AG04449 (cell line): ENCODE measurements at places on chromosomes 1 and 21.

DNA sequence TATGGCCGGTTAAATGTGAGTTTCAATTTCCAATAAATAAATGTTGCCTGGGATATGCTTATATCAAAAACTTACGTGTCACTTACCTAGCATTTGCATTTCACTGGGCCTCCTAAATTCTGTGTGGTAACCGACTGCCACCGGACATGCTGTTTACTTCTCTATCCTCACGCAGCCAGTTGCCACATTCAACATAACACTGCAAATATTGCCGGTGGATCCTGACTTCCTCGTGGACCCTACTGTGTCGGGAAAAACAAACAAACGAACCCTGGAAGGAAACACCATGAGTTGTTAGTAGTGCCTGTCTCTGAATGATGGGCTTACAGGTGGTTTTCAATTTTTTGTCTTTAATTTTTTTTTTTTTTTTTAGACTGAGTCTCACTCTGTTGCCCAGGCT, 54.1 kb downstream of the RIPK4 start:
- DNase-seq, result no peak

GRCh38 chr1:235933017-235933765, 66.5 kb upstream of the LYST start:
- DNase-seq, result no peak

- no peak for DNase-seq
Observed at GRCh38 chr1:20654104-20654690, 7.0 kb downstream of the DDOST start.

- no peak for DNase-seq
Observed at GRCh38 chr1:220694866-220695382, 4.8 kb downstream of the C1orf115 start.

DNA sequence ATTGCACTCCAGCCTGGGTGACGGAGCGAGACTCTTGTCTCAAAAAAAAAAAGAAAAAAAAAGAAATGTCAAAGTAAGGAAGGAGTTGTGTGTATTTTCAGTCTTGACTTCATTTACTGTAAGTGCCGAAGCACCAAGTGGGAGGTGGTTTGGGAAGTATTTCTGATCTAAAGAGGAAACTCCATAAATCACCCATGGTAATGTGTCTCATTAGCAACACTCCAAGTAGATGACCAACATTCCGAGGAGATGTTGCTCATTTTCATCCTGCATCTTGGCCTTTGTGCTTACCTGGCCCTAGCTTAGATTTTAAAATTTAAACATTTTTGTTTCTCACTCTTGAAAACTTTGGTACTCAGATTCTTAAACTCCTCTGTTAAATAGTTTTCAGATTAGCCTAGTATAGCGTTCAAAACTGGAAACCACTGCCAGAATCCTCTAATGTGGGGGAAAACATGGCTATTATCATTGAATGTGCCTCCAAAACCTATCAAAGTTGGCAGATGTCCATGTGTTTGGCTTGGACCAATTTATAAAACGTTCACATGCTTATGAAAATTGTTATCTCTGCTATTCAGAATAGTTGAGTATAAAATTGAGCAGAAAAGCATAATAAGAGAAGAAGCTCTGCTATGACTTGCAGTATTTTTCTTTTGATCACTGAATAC, 110.4 kb downstream of the NFIA start:
- DNase-seq, result no peak

- DNase-seq, result no peak
Observed at GRCh38 chr1:54577612-54578011, 29.6 kb downstream of the ACOT11 start.

- DNase-seq, result no peak
Observed at GRCh38 chr1:202122639-202123335, at the start of gene GPR37L1. Gene GPR37L1 (plus strand): TSS chr1:202122917. CDS start chr1:202122964, 47 bp downstream.

DNA sequence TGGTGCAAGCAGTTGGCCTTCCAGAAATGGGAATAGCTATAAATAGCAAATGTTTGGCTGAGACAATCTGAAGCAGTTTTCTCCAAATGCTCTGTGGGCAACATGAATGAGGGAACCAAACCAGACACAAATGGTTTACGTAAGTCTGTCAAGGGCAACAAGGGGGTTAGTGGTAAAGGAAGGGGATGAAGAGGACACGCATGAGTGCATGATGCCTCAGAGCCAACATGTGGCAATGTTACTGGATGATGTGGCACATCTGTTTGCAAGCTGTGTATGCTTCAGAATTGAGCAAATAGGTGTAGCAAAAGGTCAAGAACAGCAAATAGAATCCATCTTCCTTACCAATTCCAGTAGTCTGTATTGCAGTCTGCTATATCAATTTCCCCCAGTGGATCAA, 76.3 kb upstream of the LMO4 start:
- DNase-seq, result peak; percentile 40

- DNase-seq, result no peak
Observed at GRCh38 chr1:16968372-16968771, 12.0 kb downstream of the MFAP2 start.

GRCh38 chr1:118918940-118919259, 69.2 kb downstream of the TBX15 start:
- DNase-seq, result no peak

DNA sequence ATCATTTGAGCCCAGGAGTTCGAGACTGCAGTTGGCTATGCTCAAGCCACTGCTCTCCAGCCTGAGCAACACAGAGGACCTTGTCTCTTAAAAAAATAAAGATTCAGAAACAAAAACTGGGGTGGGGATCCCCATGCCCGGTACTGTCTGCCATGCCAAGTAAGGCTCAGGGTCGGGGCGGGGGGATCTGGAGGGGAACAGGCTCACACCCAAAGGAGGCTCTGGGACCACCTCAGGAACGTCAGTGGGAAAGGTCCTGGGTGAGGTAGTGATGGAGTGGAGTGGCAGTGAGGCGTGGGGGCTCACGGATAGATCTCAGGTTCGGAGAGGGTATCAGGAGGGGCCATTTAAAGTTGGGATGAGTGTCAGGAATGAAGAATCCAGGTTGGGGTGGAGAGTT, 765 bp upstream of the S100A4 start:
- no peak for DNase-seq

- no peak for DNase-seq
Observed at GRCh38 chr1:47208374-47208850, 18.6 kb upstream of the PDZK1IP1 start.

- no peak for DNase-seq
Observed at GRCh38 chr1:228090613-228091081, 8.1 kb downstream of the ARF1 start.

GRCh38 chr1:37692834-37693175, 489 bp downstream of the CDCA8 start:
- no peak for DNase-seq

GRCh38 chr1:116377541-116378529, 4.8 kb downstream of the ATP1A1 start:
- DNase-seq, result peak; percentile 93

DNA sequence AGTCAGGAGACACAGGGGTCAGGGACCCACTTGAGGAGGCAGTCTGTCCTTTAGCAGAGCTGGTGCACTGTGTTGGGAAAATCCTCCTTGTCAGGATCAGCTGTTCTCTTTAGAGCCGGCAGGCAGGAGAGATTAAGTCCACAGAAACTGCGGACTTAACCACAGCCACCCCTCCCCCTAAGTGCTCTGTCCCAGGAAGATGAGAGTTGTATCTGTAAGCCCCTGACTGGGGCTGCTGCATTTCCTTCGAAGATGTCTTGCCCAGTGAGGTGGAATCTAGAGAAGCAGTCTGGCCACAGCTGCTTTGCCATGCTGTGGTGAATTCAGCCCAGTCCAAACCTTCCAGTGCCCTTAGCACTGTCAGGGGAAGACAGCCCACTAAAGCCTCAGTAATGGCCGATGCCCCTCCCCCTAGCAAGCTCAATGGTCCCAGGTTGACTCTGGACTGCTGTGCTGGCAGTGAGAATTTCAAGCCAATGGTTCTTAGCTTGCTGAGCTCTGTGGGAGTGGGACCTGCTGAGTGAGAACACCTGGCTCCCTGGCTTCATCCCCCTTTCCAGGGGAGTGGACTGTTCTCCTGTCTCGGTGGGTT, 172.8 kb downstream of the ST6GALNAC3 start:
- no peak for DNase-seq

GRCh38 chr1:223803211-223803610, 42.5 kb downstream of the TP53BP2 start:
- no peak for DNase-seq

- DNase-seq, result no peak
Observed at GRCh38 chr1:180482425-180483275, 19.7 kb downstream of the ACBD6 start.

DNA sequence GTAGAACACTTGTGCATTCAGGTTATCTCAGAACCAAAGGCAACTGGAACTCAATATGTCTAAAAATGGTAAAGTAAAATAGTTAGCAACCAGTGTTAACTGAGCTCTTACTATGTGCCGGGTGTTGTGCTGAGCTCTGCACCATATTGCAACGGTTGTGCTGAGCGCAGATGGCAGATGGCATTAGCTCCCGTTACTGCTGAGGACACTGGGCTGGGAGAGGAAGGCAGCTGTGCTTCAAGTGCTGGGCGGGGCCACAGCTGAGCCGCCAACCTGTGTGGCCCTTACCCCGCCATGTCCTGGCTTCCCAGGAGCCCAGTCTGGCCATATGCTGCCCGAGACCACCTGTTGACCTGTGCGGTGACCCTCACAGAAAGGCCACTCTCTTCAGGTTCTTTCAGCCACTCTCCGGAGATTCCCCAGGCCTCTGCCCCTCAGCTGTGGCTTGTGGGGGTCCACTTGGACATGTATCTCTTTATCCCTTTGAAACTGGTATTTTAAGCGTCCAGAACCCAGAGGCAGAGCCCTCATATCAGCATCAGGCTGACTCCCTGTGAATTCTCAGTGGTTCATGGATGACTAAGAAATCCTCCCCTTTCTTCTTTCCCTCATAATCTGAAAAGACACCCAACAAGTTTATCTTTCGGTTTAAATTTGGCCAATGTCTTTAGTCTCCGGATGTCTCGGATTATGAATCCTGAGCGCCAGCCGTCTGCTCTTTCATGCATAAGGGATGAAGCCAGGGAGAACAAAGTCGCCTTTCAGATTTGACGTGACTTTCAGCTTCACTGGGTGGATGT, 26.4 kb downstream of the LDLRAP1 start:
- no peak for DNase-seq

DNA sequence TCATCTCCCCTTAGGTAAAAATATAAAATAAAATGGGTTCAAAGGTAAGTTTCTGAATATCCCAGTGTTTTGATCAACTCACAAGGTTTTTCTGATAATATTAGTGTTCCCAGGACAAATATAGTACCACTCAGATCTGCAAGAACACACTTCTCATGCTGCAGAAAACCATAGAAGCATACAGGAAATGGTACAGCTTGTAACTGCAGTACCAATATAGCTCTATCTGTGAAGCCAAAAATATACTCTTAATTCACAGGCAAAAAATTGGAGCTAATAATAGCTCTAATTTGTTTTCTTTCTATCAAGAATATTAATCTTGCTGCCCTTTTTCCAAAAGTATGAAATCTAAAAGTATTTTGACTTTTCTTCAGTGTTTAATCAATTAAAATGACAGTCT, 13.2 kb downstream of the VPS45 start:
- no peak for DNase-seq

DNA sequence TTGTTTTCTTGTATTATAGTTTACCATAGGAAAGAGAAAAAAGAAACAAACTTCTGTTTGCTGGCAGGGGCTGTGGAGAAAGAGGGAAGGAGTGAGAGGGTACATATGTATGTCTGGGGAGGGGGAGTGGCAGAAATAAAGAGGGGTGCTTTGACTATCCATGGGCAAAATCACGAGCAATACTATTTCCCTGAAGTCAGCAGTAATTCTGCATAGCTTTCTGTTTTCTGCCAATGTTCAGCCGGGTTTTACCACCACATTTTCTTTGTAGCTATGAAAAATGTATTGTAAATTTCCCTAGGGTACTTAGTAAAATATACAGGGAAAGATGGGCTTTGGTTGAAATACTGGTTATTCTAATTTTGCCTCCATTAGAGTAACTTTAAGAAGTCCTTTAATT, 45.2 kb upstream of the PGD start:
- DNase-seq, result no peak

DNA sequence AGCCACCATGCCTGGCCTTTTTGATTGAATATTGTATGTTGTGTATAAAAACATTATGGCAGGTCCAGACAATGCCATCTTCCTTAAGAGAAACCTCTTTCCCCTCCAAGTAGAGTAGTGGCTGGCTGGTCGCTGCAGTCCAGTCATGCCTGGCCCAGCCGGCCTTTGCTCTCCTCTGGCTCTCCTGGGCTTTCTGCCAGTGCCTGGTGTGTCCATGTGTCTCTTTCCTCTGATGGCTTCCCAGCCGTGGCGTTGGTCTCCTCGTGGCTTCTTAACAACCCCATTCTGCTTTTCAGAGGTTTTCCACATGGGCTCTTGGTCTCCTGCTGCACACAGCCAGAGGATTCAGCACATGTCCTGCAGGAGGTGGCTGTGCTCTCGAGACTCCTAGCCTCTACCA, 58.7 kb downstream of the DIP2A start:
- no peak for DNase-seq

- DNase-seq, result no peak
Observed at GRCh38 chr1:197469620-197470210, 201.7 kb downstream of the CRB1 start.

- no peak for DNase-seq
Observed at GRCh38 chr1:119314001-119314796, 54.4 kb upstream of the HAO2 start.

- no peak for DNase-seq
Observed at GRCh38 chr1:39538531-39539251, 37.9 kb downstream of the PABPC4 start.

DNA sequence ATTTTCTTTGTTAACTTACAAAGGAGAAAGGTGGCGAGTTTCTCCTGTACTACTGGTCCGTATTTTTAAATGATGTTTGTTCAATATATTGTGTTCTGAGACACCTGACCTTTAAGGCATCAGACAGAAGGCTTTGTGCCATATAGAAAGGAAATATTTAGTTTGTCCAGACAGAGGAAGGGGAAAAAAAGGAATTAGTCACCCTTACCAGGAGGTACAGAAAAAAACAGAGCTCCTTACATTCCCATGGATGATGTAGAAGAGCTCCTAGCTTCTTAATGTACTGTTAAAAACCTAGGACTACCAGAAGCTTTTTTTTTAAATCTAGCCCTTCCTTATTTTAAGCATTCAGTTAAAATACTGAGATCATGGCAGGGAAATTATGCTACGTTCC, 12.4 kb upstream of the PODN start:
- no peak for DNase-seq

DNA sequence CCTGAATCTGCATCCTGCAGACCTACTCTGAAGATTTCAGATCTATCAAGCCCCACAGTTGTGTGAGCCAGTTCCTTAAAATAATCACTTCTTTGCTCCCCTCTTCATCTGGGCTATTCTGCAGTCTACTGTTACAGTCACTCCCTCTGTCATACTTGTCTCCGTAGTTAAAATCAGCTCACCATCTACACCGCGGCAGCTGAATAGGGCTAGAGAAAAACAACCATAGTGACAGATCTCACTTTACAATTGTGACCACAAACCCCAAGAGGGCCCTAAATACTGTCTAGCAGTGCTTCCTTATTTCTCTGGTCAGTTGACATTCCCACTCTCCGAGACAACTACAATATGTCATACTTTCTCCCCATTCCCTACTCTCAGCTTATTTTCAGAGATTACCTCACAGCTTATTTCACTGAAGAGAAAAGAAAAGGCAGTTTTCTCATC, 12.9 kb downstream of the DESI2 start:
- DNase-seq, result no peak

- DNase-seq, result no peak
Observed at GRCh38 chr1:21265644-21266043, 24.6 kb downstream of the ECE1 start.
